ENCODE measurements at places on chromosomes 11 and 22.
A peak's percentile ranks its signal among the peaks of the same experiment; 100 is the strongest.

DNA sequence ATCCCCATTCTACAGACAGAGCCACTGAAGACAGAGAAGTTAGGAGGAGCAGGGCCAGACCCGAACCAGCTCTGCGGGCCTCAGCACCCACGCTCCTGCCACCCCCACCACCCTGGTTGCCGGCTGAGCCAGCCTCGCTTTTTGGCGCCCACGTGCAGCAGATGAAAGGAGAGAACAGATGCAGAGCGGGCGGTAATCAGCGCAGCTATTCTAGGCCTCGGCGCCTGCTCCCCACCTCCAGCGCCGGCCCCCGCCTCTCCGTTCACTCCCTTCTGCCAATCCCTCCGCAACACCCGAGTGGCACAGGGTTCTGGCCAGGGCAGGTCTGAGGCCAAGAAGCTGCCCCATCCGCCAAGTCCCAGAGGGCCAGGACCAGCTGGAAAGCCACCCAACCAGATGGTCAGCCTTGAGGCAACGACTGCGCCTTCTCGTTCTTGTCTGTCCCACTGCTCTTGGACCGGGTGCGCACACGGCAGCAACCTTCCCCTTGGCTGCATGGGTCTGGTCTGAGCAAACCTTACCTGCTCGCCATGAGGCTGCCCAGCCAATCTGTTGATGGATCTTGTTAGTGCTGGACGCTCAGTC is 16.8 kb downstream of the DNAL4 start:
- H3K36me3 ChIP-seq: no peaks in the 10 kb centered on the region
- H3K27me3 ChIP-seq: no peaks in the 10 kb centered on the region
- no peak overlapping the region for H3K4me3 ChIP-seq

DNA sequence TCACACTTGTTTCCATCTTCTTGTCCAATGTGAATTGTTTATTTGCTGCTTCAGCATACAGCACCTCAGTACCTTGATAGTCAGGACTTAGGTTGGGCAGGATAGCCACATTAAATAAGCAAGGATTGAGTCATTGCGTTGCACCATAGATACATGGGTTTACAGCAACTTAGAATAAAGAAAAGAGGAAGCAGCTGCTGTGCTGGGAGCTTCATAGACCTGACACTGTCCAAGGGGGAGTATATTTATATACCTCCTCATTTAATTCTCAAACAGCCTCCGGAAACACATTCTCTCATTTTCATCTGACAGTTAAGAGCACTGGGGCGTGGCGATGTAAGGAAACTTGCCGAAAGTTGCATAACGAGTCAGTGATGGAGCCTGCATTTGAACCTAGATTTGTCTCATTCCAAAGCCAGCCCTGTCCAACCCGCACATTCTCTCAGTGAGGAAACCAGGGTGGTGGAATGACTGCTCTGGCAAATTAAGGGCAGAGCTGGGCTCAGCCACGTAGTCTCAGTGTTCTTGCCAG is 42.2 kb downstream of the UBASH3B start:
- H3K27me3 ChIP-seq: no peaks in the 10 kb centered on the region
- no peak overlapping the region for H3K27ac ChIP-seq
- no peak overlapping the region for H3K4me3 ChIP-seq
- H3K4me1 ChIP-seq: no peaks in the 10 kb centered on the region

DNA sequence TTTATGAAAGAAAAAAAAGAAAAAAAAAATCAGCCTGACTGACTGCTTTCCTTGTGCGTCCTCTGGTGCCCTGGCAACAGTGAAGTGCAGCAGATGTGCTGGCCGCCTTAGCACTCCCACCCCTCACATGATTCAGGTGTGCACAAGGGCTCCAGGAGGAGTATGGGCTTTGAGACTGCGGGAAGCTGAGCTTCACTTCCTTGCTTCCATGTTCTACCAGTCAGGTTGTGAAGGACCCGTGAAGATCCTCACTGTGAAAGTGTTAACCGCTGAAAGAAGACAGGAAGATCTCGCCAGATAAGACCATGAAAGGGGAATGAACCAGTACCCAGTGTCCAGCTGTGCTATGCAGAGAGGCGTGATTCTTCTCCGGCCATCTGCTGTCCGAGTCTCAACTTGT is 48.2 kb downstream of the HIRA start:
- no peak overlapping the region for H3K27ac ChIP-seq
- DNase-seq: no peak
- H3K4me1 ChIP-seq: no peaks in the 10 kb centered on the region
- H3K4me3 ChIP-seq: no peak overlapping the region
- H3K36me3 ChIP-seq: peaks cover 16% of the 10 kb centered on the region

- no peaks in the 10 kb centered on the region for H3K4me1 ChIP-seq
- no peak overlapping the region for H3K4me3 ChIP-seq
- peaks cover 29% of the 10 kb centered on the region for H3K27me3 ChIP-seq
- no peak for DNase-seq
These were observed 7.3 kb downstream of the RASSF10 start for GRCh38 chr11:13016415-13016814.

DNA sequence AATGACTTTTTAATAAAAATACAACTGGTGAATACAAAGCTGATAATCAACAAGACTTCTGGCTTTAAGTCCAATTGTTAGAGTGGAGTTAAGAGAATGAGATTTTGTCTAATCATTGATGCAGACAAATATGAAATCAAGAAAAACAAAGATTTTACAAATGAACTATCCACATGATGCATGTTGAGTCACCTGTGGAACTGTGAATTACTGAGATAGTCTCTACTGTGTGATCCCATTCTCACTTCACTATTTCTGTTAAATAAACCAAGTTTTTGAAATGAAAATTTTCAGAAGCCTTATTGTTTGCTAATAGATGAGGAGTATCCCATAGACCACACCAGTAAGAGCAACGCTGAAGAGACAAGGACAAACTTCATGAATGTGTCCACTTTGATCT is 8.4 kb upstream of the CTSC start:
- no peaks in the 10 kb centered on the region for H3K27me3 ChIP-seq
- no peak for DNase-seq
- H3K4me1 ChIP-seq: no peaks in the 10 kb centered on the region
- no peak overlapping the region for H3K27ac ChIP-seq

GRCh38 chr11:75029836-75030631 is 41.3 kb downstream of the NEU3 start:
- DNase-seq: no peak
- H3K27ac ChIP-seq: no peak overlapping the region
- no peak overlapping the region for H3K4me3 ChIP-seq
- no peaks in the 10 kb centered on the region for H3K27me3 ChIP-seq
- H3K36me3 ChIP-seq: no peaks in the 10 kb centered on the region
- no peaks in the 10 kb centered on the region for H3K4me1 ChIP-seq

GRCh38 chr22:36806835-36807234 is 10.0 kb downstream of the PVALB start:
- no peak for DNase-seq
- H3K27ac ChIP-seq: no peak overlapping the region
- H3K4me3 ChIP-seq: no peak overlapping the region
- no peaks in the 10 kb centered on the region for H3K4me1 ChIP-seq
- H3K36me3 ChIP-seq: no peaks in the 10 kb centered on the region

- no peaks in the 10 kb centered on the region for H3K4me1 ChIP-seq
- H3K27me3 ChIP-seq: no peaks in the 10 kb centered on the region
- no peak for DNase-seq
- no peak overlapping the region for H3K27ac ChIP-seq
- H3K36me3 ChIP-seq: peaks cover 2% of the 10 kb centered on the region
- no peak overlapping the region for H3K4me3 ChIP-seq
These were observed 23.9 kb upstream of the CYP2D6 start for GRCh38 chr22:42154293-42155052.

DNA sequence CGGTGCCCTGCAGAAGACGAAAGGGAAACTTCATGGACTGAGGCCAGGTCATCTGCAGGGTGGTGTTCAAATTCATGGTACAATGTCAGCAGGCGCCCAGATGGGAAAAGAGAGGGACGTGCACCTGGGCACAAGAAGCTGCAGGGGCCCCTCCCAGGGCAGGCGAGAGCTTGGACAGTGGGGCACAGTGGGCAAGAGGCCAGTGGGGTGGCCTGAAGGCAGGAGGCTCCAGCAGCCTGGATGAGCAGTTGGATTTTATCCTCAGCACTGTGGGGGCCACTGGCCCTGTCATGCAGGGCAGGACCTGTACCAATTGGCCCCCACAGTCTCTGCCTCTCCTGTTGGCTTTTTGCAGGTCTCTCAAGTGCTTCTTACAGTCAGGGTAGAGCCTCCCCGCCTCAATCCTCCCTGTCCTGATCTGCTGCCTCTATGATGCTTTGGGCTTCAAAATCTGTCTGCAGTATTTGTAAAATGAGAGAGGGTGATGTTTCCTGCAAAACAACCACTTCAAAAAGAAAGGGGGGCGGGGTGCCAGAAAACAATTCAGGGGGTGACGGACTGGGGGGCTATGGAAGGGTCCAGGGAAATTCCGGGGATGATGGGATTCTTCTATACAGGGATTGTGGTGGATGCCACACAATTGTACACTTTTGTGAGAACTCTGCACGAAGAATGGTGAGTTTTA is 1.7 kb upstream of the BID start:
- no peaks in the 10 kb centered on the region for H3K27me3 ChIP-seq
- no peak overlapping the region for H3K27ac ChIP-seq
- no peak overlapping the region for H3K4me3 ChIP-seq
- no peak for DNase-seq

GRCh38 chr11:124415356-124415923 is 9.2 kb downstream of the OR8B4 start:
- peaks cover 17% of the 10 kb centered on the region for H3K27me3 ChIP-seq
- no peaks in the 10 kb centered on the region for H3K4me1 ChIP-seq
- no peaks in the 10 kb centered on the region for H3K36me3 ChIP-seq
- peak; percentile 12 for DNase-seq
- H3K27ac ChIP-seq: no peak overlapping the region
- no peak overlapping the region for H3K4me3 ChIP-seq

- no peaks in the 10 kb centered on the region for H3K27me3 ChIP-seq
- no peak overlapping the region for H3K4me3 ChIP-seq
- no peaks in the 10 kb centered on the region for H3K36me3 ChIP-seq
These were observed 5.5 kb upstream of the GAB4 start for GRCh38 chr22:17013396-17014100.

GRCh38 chr22:49152127-49152938 is 675.3 kb downstream of the BRD1 start:
- DNase-seq: no peak
- H3K27me3 ChIP-seq: no peaks in the 10 kb centered on the region
- no peak overlapping the region for H3K27ac ChIP-seq
- H3K4me1 ChIP-seq: no peaks in the 10 kb centered on the region

DNA sequence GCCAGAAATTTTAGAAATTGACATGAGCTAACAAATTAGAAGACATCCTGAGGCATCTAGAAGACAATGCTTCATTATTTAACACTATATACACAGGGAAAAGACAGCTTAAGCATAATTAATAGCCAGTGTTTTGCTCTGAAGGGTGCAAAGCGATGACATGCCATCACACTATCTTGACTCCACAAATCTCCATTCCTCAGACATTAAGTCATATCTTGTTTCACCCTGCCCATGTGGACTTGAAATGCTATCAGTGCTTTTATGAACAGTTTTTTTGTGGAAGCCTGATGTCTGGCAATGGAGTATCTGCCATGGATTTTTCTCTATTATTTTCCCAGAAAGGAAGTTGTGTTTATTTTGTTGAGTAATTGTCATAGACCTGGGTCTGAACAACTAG is 2.3 kb downstream of the CARD18 start:
- DNase-seq: no peak
- no peak overlapping the region for H3K4me3 ChIP-seq
- no peaks in the 10 kb centered on the region for H3K36me3 ChIP-seq

GRCh38 chr11:98674390-98674789 is 346.4 kb upstream of the CNTN5 start:
- H3K36me3 ChIP-seq: no peaks in the 10 kb centered on the region
- no peak overlapping the region for H3K4me3 ChIP-seq
- no peaks in the 10 kb centered on the region for H3K4me1 ChIP-seq
- no peak for DNase-seq
- H3K27me3 ChIP-seq: no peaks in the 10 kb centered on the region
- H3K27ac ChIP-seq: no peak overlapping the region

DNA sequence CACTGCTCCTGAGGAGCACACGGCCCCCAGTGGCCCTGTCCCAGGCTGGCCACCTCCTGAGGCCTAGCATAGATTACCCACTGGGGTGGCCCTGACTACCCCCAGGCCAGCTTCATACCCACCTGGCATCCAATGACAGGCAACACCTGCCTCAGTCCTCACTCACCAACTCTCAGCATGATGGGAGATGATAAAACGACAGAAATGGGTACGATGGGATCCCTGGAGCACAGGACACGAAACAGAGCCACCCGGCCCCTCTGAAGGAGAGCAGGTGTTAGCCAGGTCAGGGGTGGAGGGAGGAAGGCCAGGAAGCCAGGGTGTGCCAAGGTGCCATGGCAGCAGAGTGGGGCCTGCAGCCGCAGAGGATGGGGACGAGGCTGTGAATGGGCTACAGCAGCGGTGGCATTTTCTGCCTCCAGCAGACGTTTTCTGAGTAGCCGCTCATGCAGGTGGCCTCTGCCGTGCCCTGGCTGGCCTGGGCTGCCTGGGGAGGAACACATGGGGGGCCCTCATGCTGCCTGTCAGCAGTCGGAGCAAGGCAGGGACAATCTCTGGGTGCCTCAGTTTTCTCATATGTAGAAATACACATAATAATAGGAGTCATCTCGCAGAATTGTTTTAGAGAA is 50.2 kb upstream of the FGF3 start:
- H3K27ac ChIP-seq: no peak overlapping the region
- no peaks in the 10 kb centered on the region for H3K4me1 ChIP-seq
- DNase-seq: no peak
- no peak overlapping the region for H3K4me3 ChIP-seq
- H3K27me3 ChIP-seq: no peaks in the 10 kb centered on the region
- H3K36me3 ChIP-seq: no peaks in the 10 kb centered on the region

- DNase-seq: no peak
- H3K36me3 ChIP-seq: no peaks in the 10 kb centered on the region
- H3K27ac ChIP-seq: no peak overlapping the region
- no peaks in the 10 kb centered on the region for H3K4me1 ChIP-seq
These were observed 75.2 kb upstream of the TP53I11 start for GRCh38 chr11:45025716-45026492.

DNA sequence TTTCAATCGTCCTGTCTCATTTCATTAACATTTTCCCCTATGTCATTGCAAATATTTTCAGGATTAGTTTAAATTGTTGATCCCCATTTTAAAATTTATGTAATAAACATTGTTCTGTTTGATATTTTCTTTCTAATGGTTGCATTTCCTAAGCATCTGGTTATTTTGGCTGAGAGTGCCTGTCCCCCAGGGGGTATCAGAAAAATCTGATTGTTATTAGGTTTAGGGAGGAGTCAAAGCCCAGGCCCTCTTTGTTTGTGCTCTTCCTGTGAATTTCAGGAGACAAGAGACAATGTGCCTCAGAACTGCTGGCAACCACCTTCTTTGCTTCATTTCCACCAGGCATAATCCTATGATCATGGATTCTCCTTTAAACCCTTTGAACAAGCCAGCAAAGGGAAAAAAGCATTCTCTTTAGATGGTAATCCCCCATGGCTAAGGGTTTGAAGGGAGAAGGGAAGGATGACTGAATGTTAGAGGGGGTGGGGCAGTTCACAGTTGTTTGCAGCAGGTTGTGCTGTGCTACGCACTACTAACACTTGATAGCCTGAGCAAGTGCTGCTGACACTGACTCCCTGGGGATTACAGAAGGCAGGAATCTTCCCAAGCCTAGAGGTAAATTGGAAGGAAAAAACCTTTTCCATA is 462.4 kb upstream of the LRRC4C start:
- H3K36me3 ChIP-seq: no peaks in the 10 kb centered on the region
- DNase-seq: no peak
- H3K27ac ChIP-seq: no peak overlapping the region
- H3K4me3 ChIP-seq: no peak overlapping the region

- no peaks in the 10 kb centered on the region for H3K36me3 ChIP-seq
- no peak overlapping the region for H3K27ac ChIP-seq
- H3K4me1 ChIP-seq: no peaks in the 10 kb centered on the region
- H3K27me3 ChIP-seq: 0 out of 2 replicates have a peak, but pooled peaks cover 2% of the 10 kb centered on the region
- no peak overlapping the region for H3K4me3 ChIP-seq
These were observed 214.1 kb downstream of the FAM76B start for GRCh38 chr11:95575517-95575916.
